ENCODE measurements at places on chromosomes 3 and 15.

- no peak for DNase-seq
Observed at GRCh38 chr3:171439996-171440395, 20.2 kb downstream of the TNIK start.

DNA sequence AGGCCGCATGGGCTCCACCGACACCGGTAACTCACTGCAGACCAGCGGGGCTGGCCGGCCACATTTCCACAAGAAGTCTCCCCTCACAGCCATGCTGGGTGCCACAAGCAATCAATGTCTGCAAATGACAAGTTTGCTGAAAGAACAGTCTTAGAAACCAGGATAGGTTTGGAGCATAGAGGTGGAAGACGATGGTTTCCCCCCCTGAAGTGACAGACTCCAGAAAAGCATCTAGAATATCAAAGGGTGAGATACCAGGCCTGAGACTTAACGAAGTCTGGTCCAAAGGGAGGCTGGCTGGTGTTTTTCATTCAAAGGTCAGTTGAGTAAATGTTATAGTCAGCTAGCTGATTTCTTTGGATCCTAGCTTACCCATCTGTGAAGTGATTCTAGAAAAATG is 50.0 kb upstream of the WNT5A start:
- no peak for DNase-seq

DNA sequence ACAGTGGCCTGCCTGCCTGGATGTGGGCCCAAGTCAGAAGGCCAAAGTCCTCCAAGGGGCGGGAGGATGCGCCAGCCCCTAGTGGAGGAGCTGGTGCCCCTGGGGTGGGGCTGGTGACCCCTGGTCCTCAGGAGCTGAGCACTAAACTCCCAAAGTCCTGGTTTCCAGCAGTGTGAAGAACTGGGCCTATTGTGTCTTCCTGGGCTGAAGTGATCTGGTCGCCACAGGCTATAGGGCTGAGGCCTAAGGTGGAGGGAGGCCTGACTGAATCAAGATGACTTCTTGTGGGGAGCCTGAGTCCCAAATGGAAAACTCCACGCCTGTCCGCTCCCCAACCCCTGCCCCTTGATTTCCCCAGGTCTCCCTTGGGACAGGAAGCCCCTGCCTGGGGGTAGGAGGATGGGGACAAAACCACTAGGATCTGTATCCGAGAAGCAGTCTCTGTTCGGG is 753 bp upstream of the FES start:
- DNase-seq, result no peak

GRCh38 chr3:100613721-100614390 is 4.5 kb downstream of the ADGRG7 start:
- DNase-seq, result no peak

DNA sequence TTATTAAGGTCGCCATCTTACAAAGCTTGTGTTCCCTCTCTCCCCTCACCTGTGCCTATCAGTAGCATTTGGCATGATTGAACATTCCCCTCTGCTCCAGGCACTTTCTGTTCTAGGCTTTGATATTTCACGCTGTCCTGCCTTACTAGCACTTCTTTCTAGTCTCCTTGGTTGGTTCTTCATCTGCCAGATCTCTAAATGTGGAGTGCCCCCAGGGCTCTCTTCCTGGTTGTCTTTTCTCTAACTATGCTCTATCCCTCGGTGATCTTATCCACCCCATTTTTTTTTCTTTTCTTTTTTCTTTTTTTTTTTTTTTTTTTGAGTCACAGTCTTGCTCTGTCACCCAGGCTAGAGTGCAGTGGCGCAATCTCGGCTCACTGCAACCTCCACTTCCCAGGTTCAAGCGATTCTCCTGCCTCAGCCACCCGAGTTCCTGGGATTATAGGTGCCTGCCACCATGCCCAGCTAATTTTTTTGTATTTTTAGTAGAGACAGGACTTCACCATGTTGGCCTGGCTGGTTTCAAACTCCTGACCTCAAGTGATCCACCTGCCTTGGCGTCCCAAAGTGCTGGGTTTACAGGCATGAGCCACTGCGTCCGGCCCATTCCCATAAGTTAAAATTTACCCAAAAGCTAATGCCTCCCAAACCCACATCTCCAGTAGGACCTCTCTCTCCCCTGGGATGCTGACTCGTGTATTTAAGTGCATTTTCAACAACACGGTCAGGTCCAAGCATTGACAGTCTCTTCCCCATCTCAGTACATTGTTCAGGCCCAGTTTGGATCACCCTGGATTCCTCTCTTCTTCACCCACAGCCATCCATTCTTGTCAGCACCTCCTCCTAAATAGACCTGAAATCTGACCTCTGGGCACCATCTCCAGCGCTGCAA is 5.2 kb downstream of the NUSAP1 start:
- DNase-seq, result no peak

DNA sequence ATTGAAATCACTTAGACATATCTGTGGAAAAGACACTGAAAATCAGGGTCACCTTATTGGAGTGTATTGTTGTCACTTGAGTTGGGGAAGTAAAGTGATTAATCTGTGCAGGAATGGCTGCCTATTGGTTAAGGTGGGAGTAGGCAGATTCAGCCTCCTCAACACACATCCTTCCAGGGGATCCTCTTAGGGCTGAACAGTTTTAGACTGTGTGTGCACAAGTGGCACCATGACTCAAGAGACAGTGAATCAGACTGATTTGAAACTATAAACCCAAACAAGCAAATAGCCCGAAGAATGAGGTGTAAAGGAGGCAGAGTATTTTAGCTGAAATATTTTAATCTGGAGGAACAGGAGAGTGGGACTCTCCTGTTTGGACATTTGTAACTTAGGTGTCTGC is 4.9 kb downstream of the ABHD17C start:
- DNase-seq, result no peak

DNA sequence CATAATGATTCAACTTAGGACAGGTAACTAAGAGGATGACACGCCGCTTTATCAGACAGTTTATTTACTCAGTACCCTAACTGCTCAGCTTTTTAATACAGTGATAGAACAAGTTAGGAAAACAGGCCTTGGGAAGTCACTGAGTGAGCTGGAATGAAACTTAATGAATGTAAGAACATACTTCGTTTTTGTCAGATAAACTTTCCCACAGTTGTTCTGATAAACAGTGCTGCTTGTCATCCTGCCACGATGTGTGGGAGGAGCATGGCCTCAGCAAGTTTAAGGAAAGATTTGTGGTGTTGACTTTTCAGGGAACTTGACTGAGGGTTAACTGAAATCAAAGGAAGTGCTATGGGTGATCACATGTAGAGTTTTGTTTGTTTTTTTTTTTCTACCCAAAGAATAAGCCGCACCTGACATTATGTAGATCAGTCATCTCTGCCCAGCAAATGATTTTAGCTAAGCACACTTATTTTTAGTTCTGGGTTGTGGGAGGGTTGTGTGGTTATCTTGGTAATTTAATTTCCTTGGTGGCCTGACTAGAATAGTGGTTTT is 5.6 kb upstream of the P2RY14 start:
- peak; percentile 63 for DNase-seq

GRCh38 chr3:160707187-160707794 is 30.3 kb downstream of the ARL14 start:
- DNase-seq, result peak; percentile 50
